Tongue (tissue), 3 donors: ENCODE measurements at places on chromosomes 5 and 9. TPM values are rescaled to one million over a fixed set of nuclear protein-coding genes. Genes with fewer than 3 reads are reported as not detected.

DNA sequence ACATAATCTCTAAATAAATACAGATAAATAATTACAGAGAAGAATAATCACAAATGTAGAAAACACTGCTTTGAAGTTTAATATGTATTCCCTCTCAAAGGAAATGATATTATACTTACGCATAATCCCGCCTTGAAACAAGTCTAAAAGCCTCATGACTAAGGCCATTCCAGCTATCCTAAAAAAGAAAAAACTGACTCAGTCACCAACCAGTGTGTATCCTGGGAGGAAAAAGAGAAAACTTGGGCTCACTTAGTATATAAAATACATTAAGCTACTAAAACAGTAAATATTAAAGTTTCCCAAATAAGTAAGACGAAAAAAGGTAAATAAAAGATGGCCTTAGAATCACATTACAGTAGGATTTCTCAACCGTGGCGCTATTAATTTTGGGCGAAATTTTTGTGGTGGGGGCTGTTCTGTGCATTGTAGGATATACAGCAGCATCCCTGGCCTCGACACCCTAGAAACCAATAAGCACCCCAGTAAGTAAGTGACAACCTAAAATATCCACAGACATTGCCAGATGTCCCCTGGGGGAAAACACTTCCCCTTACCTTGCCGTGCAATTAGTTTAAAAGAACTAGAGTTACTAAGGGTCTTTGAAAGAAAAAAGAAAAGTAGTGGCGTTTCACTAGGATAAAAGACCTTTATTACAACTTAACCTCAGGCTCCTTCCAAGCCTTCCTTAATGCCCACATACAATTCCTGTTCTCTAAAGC is 1.1 kb downstream of the HSPA9 start:
- no peak for DNase-seq

GRCh38 chr5:152170350-152170749 is 234.7 kb downstream of the NMUR2 start:
- DNase-seq = no peak

The PTPN3 gene
- 5.9 TPM for total RNA-seq

The TAF11L5 gene
- not detected for total RNA-seq

DNA sequence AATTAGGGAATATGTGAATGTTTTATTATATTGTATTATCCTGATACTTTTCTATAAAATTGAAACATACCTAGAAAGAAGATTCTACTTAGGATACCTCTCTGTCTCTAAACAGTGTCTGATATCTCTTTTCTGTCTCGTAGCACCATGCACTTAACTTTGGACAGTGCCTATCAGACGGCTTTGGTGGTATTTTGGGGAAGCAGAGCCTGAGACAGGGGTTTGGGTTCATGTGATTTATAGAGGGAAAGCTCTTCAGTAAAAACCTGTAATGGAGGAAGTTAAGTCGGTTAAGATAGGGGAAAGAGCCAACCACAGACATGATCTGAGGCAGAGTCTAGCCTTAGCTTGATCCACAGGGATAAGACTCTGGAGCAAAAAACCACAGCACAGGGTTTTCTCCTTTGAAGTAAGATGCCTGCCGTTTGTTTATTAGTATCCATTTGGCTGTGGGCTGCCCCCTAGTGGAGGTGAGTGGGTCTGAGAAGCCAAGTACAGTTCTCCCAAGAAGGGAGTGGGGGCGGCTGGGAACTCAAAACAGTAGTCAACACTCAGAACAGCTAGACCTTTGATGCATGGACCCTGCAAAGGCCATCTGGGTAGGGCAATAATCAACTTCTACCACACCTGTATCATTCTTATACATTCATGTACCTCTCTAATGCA is 141.2 kb upstream of the ASTN2 start:
- peak; percentile 17 for DNase-seq

- no peak for DNase-seq
Observed at GRCh38 chr5:59838989-59839388, 54.5 kb downstream of the PDE4D start.

DNA sequence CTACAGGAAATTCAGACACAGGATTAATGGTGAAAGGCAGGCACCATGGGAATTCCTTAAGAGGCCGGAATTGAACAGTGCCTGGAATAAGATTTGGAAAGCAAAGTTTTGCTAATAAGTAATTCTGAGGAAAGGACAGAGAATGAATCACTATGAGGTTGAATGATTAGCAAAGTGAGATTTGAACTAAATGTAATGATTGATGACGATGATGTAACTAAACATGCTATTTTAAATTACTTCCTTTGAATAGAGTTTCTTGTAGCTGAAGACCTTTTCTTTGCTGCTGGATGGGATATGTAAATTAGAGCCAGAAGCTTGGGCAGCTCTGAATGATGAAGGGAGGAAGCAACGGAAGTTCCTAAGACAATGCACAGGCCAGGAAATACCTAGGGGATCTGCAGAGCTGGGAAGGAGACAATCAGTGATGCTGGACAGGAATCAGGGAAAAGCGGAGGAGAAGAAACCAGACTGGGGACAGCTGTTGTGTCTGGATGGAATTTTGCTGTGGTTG is 482.0 kb downstream of the PSAT1 start:
- peak; percentile 24 for DNase-seq

DNA sequence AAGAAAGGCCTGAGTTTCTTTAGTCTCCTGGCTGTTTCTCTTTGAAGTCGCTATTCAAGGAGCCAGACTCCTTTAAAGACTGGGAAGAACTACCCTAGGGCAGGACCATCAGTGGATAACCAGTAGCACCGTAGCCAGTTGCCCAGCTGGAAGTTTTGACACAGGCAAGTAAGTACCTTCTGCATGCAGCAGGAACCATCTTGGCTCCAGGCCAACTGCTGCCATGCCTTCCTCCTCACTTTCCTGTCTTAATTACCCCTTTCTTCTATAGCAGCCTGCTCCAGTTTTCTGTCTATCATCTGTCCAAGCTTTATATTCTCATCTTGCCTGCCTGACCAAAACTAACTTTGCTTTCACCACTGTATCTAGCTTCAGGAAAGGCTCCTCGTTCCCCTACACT is 149.7 kb upstream of the SV2C start:
- DNase-seq = peak; percentile 7

DNA sequence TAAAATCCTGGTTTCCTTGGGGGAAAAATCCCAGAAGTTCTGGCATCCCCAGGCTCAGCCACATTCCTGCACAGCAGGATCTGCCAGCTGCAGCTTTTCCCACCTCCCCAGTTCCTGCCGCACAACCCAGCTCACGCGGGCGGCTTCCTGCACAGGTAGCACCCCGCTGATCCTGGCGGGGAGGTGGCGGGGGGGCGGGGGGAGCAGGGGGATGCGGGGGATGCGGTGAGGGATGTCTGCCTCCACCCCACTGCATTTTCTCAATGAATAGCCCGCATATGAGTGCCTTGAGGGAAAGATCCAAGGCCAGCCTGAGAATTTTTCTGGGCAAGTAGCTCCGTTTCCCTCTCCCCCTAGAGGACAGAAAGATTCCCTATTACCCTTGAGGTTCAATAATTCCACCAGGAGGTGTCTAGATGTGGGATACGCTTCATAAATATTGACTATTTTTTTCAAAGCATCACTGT is 21.1 kb downstream of the GFPT2 start:
- DNase-seq = no peak

The CCDC192 gene
- total RNA-seq = 0.31 TPM

DNA sequence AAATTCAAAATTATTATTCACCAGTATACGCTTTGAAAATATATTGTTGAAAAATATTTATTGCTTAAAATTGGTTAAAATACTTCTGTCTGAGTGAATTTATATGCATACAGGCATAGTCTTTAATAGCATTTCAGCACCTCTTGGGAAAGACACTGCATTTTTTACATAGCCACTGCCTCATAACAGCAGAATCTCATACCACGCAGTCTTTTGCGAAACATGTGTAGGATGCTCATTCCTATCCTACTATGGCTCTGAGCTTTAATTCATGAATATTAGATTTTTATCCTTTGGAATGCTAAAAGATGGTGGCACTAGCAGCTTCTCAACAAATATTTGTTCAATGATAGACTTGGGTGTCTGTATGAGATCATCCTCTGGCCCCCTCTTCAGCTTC is 94.0 kb upstream of the SH3GL2 start:
- no peak for DNase-seq

The PRR7 gene
- 0.72 TPM for total RNA-seq

The EGFL7 gene
- total RNA-seq = 57.1 TPM

The CSF1R gene
- 21.6 TPM for total RNA-seq

The FOXD4L4 gene
- total RNA-seq = not detected

GRCh38 chr9:15178631-15179030 is 128.4 kb downstream of the TTC39B start:
- no peak for DNase-seq

- DNase-seq = peak; percentile 53
Observed at GRCh38 chr5:146667633-146668272, 151.8 kb upstream of the GPR151 start.

GRCh38 chr5:131196331-131196730 is 25.6 kb downstream of the LYRM7 start:
- DNase-seq = no peak

The NAIP gene
- 11.6 TPM for total RNA-seq

The HTR4 gene
- not detected for total RNA-seq

The CHSY3 gene
- total RNA-seq = 7.6 TPM

DNA sequence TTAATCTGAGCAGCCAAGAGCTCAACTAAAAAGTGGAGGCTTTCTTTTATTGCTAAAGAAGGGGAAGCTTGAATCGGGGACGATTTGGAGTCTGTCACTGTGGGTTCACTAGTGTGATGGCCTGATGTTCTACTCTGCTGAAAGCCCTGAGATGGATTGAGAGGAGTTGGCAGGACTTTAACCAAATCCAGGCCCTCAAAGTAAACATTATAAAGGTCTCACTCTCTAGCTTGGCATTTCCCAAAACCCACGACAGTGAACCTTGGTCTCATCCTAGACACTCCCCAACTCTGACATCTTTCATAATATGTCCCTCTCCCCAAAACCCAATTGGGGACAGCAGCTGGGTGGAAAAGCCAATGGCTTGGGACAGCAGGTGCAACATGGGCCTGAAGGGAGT is 32.7 kb downstream of the TMOD1 start:
- no peak for DNase-seq

The LRRC19 gene
- total RNA-seq = not detected

DNA sequence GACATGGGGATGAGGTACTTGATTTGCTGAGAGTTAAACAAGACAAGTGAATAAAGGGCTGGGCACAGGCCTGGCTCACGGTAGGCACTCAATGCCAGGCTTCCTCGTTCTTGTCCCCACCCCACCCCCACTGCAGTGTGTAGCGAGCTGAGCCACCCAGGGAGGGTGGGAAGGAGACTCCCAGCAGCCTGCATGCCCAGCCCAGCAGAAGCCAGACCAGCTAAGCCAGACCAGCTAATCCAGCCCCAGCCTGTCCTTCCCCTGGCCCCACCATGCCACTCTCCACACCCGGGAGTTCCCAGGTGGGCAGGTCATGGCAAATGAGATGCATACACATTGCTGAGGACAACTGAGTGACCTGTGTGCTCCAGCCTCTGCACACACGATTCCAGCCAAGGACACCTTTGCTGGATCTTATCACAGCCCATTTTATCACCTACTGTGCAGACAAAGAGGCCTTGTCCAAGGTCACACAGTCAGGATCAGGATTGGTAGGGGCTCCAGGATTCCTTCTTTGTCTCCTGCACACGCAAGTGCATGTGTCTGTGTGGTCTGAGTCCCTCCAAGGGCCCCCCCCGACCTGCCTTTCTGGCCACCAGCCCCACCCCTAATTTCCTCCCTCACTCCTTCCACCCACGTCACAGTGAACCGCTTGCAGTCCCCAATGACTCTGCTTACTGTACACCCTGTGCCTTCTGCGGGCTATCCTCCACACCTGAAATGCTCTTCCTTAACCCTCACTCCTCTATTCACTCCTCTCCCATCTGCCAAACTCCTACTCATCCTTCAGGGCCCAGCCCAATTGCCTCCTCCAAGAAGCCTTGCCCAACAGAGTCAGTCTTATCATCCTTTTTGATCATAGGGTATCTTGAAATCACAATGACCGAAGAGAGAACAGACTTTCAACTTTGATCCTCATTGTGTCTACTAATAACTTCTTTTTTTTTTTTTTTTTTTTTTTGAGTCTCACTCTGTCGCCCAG is 26.6 kb downstream of the DUSP1 start:
- DNase-seq = no peak

The FAM221B gene
- not detected for total RNA-seq

DNA sequence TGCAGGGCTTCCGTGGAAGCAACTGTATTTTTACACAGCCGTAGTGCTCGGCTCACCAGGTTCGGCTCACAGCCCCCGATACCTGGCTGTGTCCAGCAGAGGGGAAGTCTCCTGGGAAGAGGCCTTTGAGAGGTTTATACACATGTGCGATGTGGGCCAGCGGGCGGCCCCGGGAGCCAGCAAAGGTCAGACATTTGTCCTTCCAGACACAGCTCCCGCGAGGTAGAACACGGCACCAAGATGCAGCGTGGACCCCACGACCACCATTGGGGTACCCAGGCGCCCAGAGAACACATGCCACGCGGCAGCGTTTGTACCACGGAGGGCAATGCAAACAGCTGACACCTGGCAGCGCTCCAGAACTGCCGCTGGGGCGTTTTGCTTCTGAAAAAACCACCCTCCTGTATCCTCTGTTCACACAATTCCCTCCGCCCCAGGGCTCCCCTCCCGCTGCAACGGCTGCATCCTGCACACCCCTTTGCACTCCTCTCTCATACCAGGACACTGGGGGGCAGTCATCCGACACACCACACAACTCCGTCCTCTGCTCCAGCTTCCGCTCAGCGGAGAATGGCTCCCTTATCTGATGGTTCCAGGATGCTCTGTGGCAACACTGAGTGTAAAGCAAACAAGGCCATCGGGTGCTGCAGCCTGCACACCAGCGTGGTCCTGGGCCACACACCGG is 235.3 kb downstream of the SYK start:
- peak; percentile 79 for DNase-seq

The SLC36A2 gene
- total RNA-seq = 3.1 TPM

GRCh38 chr5:151694035-151694485 is 7.3 kb upstream of the SPARC start:
- peak; percentile 59 for DNase-seq

GRCh38 chr5:156208271-156208670 is 118.7 kb upstream of the SGCD start:
- peak; percentile 46 for DNase-seq

DNA sequence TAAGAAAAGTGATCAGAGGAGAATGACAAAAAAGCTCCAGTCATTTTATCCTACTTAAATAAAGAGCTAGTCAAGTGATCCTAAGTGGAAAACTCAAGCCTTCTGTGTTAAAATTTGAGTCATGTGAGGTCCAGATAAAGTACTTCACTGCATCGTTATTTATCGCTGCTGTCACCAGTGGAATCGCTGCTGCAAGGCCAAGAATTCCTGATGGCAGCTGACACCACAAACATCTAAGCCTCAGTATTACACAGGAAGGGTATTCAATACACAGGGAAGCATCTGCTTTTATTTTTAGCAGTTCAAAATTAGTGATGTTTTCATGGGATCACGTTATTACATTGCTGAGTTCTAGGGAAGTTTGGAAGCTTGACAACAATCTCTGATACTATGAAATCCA is 190.3 kb downstream of the GOLPH3 start:
- peak; percentile 37 for DNase-seq

- DNase-seq = no peak
Observed at GRCh38 chr9:112496074-112496722, 9.6 kb downstream of the KIAA1958 start.

DNA sequence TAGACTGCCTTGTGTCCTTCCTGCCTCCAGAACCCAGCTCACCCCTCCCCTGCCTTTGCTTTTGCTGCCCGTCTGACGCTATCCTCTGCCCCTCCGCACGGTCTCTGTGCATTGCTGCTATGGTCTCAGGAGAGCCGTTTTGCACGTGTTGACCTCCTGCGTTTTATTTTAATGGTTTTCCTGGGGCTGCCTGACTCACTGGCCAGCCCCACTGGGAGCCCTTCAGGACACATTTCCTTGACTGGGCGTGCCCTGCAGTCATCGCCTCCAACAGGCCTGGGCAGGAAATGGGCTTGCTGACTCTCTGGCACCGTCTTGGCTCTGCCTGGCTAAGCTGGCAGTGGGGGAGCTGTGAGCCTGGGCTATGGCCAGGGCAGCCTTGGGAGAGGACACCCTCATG is 17.9 kb upstream of the ASS1 start:
- DNase-seq = no peak
